Effector memory CD8-positive, alpha-beta T cell (primary cell): ENCODE measurements at places on chromosomes 3 and 15.
A peak's percentile ranks its signal among the peaks of the same experiment; 100 is the strongest.

GRCh38 chr3:123642182-123642956, 57.5 kb upstream of the HACD2 start:
- DNase-seq: peak; percentile 18

- no peak for DNase-seq
Measured at GRCh38 chr3:156788846-156789245, 37.3 kb upstream of the LEKR1 start.

GRCh38 chr3:74267131-74267530, 347.3 kb downstream of the CNTN3 start:
- DNase-seq: no peak

- no peak for DNase-seq
Measured at GRCh38 chr15:73687351-73687750, 3.2 kb downstream of the CD276 start.

GRCh38 chr3:28250999-28251398, 9.6 kb downstream of the CMC1 start:
- DNase-seq: no peak
